ENCODE measurements at places on chromosomes 12 and 14.

- DNase-seq: peak; percentile 78
These were observed 28.8 kb downstream of the CLMN start for GRCh38 chr14:95290871-95291431.

DNA sequence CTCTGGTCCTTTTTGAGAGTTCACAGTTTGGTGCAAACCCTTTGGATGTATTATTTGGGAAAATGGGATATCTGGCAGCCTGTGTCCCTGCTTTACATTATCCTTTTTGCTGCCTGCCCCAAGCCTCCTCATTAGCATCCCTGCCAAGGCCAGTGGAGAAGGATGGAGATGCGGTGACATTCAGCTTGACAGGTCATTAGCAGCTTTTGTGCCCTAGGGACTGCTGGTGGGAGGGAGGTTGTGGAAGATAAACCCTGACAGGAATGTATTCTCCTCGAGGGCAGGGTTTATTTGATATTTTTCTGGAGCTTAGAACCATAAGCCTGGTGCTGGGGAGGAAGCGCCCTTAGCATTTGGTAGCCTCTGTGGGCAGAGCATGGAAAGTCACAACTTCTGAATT, 49.3 kb downstream of the PTPN11 start:
- DNase-seq: peak; percentile 48

- DNase-seq: no peak
These were observed 5.5 kb downstream of the SLC38A1 start for GRCh38 chr12:46263140-46264016.

- DNase-seq: no peak
These were observed 304.1 kb downstream of the EGLN3 start for GRCh38 chr14:33646692-33647260.

- DNase-seq: peak; percentile 48
These were observed 386.1 kb downstream of the SEC23A start for GRCh38 chr14:38716926-38717325.

- DNase-seq: no peak
These were observed 48.0 kb downstream of the SMUG1 start for GRCh38 chr12:54140588-54141388.

DNA sequence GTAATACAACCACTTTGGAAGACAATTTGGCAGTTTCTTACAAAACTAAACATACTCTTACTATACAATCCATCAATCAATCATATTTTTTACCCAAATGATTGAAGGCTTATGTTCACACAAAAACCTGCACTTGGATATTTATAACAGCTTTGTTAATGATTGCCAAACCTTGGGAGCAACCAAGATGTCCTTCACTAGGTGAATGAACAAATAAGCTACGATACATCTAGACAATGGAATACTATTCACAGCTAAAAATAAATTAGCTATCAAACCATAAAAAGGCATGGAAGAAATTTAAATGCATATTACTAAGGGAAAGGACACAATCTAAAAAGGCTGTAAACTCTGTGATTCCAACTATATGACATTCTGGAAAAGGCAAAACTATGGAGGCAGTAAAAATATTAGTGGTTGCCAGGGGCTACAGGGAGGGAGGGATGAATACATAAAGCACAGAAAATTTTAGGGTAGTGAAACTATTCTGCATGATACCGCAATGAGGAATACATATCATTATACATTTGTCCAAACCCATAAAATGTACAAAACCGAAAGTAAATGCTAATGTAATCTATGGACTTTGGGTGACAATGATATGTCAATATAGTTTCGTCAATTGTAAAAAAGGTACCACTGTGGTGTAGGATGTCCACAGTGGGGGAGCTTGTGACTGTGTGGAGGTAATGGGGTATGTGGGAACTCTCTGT, 70.5 kb downstream of the GPR65 start:
- DNase-seq: no peak

GRCh38 chr14:51573607-51574006, 78.1 kb upstream of the FRMD6 start:
- no peak for DNase-seq

DNA sequence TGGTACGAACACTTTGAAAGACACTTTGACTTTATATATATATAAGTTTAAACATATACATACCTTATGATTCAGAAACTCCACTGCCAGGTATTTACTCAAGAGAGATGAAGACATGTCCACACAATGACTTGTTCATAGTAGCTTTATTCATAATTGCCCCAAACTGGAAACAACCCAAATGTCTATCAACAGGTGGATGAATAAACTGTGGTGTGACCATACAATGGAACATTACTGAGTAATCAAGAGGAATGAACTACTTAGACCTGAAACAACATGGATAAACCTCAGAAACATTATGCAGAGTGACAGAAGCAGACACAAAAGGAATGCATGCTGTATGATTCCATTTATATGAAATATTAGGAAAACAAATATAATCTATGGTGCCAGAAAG, 71.1 kb downstream of the PPP1R36 start:
- DNase-seq: no peak

DNA sequence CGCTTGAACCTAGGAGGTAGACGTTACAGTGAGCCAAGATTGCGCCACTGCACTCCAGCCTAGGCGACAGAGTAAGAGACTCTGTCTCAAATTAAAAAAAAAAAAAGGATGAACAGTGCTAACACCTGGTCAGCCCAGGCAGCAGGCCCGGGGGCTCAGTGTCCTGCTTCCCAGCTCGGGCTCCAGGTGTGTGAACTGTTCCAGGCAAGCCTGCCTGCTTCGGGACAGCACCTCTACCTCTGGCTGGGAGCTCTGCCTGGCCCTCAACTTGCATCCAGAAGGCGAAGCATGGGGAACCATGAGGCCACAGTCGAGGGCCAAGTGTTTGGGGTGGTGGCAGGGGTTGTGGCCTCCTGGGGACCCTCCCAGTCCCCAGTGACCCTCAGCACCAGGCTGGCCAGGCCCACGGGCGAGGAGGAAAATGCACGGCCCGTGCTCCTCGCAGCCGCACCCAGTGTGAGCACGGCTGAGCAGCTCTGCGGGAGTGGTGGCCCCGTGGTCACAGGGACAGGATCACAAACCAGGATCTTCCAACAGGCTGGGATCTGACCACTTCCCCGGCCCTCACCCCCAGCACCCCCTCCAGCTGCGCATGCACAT, 15.5 kb downstream of the CDCA4 start:
- no peak for DNase-seq

DNA sequence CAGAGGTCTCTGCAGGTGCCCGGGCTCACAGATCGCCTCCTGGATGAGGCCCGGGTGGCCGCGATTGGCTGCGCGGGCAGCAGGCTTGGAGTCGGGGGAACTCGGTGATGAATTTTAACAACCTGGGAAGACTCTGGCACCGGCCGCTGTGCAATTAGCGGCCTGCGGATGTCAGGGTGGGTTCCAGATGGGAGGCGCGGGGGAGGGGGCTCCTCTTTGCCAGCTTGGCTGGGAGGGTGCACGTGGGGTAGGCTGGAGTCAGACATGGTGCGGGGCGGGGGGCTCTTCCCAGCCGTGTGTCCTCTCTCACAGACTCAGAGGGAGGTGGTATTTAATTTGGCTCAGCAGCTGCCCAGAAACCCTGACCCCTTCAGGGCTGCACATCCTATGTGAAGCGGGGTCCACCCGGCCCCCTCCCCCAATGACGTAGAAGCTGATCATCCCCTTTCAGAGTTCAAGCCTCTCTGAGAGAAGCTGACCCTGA, 81.4 kb downstream of the KIF26A start:
- peak; percentile 27 for DNase-seq

GRCh38 chr12:42382013-42382696, 56.2 kb downstream of the PPHLN1 start:
- DNase-seq: no peak

DNA sequence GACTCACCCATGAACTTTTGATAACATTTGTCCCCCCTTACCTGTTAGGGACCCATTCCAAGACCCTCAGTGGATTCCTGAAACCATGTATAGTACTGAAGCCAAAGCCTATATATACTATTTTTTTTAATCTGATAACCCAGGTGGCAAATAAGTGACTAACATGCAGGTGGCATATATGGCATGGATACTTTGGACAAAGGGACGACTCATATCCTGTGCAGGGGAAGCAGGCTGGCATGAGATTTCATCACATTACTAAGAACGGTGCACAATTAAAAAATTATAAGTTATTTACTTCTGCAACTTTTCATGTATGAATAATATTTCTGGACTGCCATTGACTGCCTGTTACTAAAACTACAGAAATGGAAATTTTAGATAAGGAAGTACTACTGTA, 880.1 kb upstream of the FBXO33 start:
- no peak for DNase-seq

DNA sequence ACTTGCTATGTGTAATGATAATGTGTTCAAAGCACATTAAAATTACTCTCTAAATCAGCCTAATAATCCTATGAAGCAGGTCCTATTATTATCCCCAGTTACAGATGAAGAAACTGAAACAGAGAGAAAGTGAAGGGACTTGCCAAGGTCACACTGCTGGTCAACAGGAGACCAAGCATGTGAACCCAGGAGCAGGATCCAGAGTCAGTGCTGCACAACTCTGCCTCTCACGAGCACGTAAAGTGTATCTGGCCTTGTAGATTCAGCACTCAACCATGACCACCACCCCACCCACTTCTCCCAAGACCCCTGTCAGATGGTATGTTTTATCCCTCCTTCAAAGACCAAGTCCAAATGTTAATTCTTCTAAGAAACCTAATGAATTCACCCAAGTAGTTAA, 100.7 kb downstream of the TTC7B start:
- no peak for DNase-seq

DNA sequence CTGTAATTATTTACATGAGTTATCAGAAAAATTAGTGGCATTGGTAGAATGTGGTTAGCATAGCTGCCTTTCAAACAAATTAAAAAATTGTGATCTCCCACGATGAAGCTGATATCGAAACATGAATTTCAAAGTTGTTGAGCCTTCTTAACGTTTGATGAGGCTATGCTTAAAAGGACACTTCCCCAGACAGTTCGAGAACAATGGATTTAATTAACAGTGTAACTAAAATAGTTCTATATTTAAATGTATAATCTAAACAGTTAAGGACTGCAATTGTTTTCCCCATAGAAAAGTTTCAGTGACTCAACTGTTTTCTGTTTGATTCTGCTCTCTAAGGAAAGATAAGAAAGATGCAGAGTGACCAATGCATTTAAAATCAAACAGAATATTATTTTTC, 1.6 kb downstream of the CLEC2B start:
- DNase-seq: no peak

DNA sequence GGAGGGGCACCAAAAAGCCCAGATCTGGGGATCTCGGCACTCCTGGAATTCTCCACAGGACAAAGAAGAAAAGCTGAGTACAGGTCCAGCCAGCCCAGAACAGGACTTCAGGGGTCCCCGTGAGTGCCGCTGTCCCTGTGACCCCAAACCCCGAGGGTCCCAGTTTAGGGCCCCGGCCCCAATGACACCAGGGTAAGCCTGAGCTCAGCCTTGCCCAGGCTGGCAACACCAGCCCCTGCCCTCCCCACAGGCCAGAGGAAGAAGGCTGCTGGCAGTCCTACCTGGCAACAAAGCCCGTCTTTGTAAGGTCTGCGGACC, 1.8 kb downstream of the CDK2AP1 start:
- no peak for DNase-seq

- no peak for DNase-seq
These were observed 199.4 kb upstream of the LRIG3 start for GRCh38 chr12:59119676-59120075.

DNA sequence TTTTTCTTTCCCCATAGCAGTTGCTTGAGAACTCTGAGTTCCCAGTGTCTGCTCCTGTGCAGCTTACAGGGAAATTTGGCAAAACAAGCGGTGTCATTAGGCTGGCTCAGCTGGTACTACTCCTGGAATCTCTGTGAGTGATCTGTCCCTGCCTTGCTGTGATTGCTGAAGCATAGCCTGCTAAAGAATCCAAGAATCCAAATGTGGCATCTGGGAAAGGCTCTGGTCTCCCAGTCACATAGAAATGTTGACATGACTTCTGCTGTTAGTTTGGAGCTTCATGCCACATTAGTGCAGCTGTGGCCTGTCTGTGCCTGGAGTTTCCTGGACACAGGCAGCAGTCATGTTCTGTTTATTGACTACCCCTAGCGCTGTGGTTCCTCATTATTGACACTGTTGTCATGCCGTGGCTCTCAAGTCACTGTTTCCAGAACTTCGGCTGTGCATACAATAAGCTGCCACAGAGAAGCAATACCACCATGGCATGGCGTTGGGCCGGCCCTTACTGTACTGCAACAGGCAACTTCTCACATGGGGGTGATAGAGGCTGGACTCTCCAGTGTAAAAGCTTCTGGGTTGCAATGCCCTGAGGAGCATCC, 166.8 kb downstream of the MYRFL start:
- DNase-seq: no peak

- no peak for DNase-seq
These were observed 64.1 kb downstream of the NELL2 start for GRCh38 chr12:44812062-44812461.

All from NCI-H2171 (cell line).